Motor neuron (in vitro differentiated cells): ENCODE measurements at places on chromosomes 1 and 21. TPM values are rescaled to one million over a fixed set of nuclear protein-coding genes. Genes with fewer than 3 reads are reported as not detected.

CFAP107 gene
- total RNA-seq: 0.56 TPM in 1 of 2 replicates, not detected in the other

NBPF6 gene
- total RNA-seq: 0.24 TPM in 1 of 2 replicates, not detected in the other

AVPR1B gene
- 0.87 and 1.3 TPM in 2 replicates for total RNA-seq

NGF gene
- total RNA-seq: 0.73 and 1.0 TPM in 2 replicates

INAVA gene
- total RNA-seq: 19.9 and 21.6 TPM in 2 replicates

GRHL3 gene
- 0.11 and 1.0 TPM in 2 replicates for total RNA-seq

CAMK2N1 gene
- total RNA-seq: 12.3 and 22.7 TPM in 2 replicates

FALEC gene
- 4.1 TPM in 1 of 2 replicates, not detected in the other for total RNA-seq

ISG20L2 gene
- total RNA-seq: 21.0 and 25.1 TPM in 2 replicates

OLFM3 gene
- total RNA-seq: 0.22 TPM in 1 of 2 replicates, not detected in the other

FCRL3 gene
- 2.4 TPM in 1 of 2 replicates, not detected in the other for total RNA-seq

ZNF593OS gene
- total RNA-seq: 3.8 and 4.2 TPM in 2 replicates

CYP4A11 gene
- 0.78 and 1.0 TPM in 2 replicates for total RNA-seq

KLF18 gene
- total RNA-seq: 0.09 and 0.13 TPM in 2 replicates

COL6A2 gene
- total RNA-seq: 8.5 and 9.6 TPM in 2 replicates

BNIPL gene
- total RNA-seq: 0.18 and 0.89 TPM in 2 replicates

CNTN2 gene
- total RNA-seq: 10.0 and 12.4 TPM in 2 replicates

OR10Z1 gene
- 0.14 and 0.21 TPM in 2 replicates for total RNA-seq

ERICH3 gene
- total RNA-seq: 0.27 and 0.47 TPM in 2 replicates

RORC gene
- total RNA-seq: 0.23 and 0.26 TPM in 2 replicates

KIF21B gene
- total RNA-seq: 68.7 and 81.6 TPM in 2 replicates

ADAR gene
- total RNA-seq: 111 and 113 TPM in 2 replicates

IFT25 gene
- total RNA-seq: 32.9 and 34.0 TPM in 2 replicates
